ENCODE measurements at places on chromosomes 4 and X. TPM values are rescaled to one million over a fixed set of nuclear protein-coding genes. Genes with fewer than 3 reads are reported as not detected.
A peak's percentile ranks its signal among the peaks of the same experiment; 100 is the strongest.

The CSAG2 gene
- not detected for polyA plus RNA-seq

The PDE5A gene
- 36.8 TPM for polyA plus RNA-seq

The CXorf65 gene
- polyA plus RNA-seq: 0.22 TPM

The GAB1 gene
- polyA plus RNA-seq: 96.1 TPM

The VCX2 gene
- not detected for polyA plus RNA-seq

The PLP1 gene
- polyA plus RNA-seq: 8.3 TPM

The PAGE2B gene
- not detected for polyA plus RNA-seq

The MAGEA6 gene
- polyA plus RNA-seq: not detected

The RPS3A gene
- 5,352 TPM for polyA plus RNA-seq

The ARAP2 gene
- polyA plus RNA-seq: 4.8 TPM

The PPBP gene
- polyA plus RNA-seq: 49.9 TPM

The TLR2 gene
- polyA plus RNA-seq: 31.9 TPM

The FAM184B gene
- polyA plus RNA-seq: 0.28 TPM

The ADH7 gene
- polyA plus RNA-seq: not detected

The SPATA18 gene
- polyA plus RNA-seq: 9.3 TPM

DNA sequence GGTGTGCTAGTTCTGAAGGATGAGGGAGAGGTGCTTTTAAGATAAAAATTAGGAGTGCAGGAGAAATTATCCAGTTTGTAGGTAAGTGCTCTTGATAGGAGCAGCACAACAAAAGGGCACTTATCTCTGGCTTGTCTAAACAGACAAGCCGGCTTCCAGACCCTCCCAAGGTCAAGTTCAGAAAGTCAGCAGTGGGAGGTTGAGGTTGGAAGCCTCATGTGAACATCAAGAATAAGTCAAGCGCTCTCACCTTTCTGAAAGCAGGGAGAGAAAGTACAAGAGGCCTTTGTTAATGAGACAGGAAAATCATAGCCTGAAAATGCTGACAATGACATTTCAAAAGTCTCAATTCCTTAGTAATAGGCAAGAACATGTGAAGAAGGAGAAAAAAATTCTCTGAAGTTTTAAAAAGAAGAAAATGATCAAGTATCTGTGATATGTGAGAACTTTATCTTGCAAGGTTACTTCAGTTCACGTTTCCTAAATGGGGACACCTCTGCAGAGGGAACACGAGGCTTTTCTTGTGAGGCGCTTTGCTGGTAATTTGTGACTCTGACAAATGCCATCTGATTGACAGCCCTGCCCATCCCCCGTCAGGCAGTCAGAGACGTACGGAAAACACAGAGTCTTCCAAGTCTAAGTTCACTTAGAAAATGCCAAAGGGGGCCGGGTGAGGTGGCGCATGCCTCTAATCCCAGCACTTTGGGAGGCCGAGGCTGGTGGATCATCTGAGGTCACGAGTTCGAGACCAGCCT is 62.2 kb downstream of the TIGD2 start:
- no peak for DNase-seq

DNA sequence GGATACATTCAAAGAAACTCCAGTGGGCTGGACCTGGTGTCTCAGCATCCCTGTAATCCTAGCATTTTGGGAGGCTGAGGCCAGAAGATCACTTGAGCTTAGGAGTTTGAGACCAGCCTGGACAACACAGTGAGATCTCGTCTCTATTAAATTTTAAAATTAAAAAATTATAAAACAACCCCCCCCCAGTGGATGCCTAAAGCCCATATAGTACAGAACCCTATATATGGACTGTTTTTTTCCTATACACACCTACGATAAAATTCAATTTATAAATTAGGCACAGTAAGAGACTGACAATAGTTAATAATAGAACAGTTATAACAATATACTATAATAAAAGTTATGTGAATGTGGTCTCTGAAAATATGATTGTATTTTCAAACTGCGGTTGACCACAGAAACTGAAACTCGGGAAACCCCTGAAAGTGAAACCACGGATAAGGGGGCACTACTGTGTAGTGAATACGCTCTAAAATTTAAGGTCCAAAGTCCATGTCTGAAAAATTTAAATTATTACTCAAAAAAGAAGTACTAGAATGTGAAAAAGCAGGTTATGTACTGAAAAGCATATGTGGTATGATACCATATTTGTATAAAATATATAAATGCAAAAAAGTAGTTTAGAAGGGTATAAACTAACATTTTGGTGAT is 2.0 kb downstream of the SMIM14 start:
- DNase-seq: peak; percentile 20

GRCh38 chr4:77821775-77822174 is 2.6 kb upstream of the CNOT6L start:
- DNase-seq: no peak

GRCh38 chr4:43471950-43472349 is 579.4 kb downstream of the GRXCR1 start:
- no peak for DNase-seq

GRCh38 chrX:101450085-101450484 is 35.2 kb upstream of the ARMCX4 start:
- no peak for DNase-seq

DNA sequence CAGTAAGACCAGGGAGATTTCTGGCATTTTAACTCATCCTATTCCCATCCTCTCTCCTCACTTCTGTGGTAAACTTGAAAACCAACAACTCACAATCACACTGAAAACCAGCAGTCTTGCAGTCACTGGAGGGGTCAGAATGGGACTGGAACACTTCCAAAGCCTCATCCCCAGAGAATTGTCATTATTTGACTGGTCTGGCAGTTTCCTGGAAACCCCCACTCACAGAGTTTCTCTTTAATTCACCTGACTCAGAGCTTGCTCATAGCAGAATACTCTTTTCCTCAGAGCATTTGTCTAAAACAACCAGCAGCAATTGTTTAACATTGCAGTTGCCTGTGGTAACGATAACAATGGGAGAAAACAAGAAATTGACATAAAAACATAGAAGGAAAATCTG is 7.3 kb upstream of the RAB9B start:
- DNase-seq: no peak

GRCh38 chr4:150598909-150599308 is 17.0 kb downstream of the MAB21L2 start:
- no peak for DNase-seq

DNA sequence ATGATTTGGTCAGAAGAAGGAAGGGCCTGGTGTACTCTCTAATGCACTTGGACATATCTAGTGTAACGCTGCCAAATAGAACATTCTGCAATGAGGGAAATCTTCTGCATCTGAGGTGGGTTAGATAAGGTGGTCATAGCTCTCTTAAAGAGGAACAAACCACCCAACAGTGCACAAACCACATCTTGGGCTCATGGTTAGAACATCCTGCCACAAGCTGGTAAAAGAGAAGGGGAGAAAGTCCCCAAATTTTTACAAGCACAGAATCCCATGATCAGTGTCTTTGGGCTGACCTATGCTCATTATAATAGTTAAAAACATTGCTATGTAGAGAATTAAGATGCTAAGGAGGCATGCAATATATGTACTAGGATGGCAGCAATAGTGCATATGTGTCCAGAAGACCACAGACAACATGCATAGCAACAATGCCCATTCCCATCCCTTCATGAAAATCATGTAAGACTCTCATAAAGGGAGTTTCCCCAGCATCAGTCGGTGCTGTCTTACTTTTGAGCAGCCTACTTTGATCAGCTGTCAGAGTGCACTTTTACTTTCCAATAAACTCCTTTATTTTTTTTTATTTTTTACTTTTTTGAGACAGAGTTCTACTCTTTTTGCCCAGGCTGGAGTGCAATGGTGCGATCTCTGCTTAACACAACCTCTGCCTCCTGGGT is 99.7 kb upstream of the SLC7A11 start:
- DNase-seq: no peak

- DNase-seq: no peak
Observed at GRCh38 chr4:54726907-54727306, 69.2 kb downstream of the KIT start.

GRCh38 chr4:159090255-159090654 is 12.6 kb upstream of the RAPGEF2 start:
- DNase-seq: no peak

- no peak for DNase-seq
Observed at GRCh38 chrX:42495139-42495538, 282.8 kb downstream of the PPP1R2C start.

DNA sequence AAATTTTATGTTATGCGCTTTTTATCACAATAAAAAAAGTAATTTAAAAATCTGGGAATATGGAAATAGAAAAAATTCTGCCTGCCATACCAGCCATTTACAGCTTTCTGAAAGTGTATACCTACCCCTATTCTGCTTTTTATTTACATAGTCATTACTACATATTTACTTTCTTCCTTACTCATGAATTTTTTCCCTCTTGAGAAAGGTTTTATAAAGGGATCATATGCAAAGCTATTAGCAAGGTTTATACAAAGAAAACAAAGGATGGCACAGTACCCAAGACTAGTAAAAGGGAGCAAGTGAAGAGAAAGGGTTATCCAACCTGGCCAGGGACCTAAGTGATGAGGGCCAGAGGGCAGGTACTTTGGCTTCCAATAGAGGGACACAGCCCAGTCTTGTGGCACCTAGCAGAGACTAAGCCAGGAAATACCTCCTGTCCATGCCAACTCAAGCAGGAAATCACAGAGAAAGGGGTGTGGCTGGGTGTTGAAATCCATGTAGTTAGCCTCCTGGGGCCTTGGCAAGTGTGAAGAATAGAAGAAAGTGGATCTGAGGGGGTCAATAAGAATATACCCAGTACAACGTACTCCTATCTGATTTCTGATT is 207.3 kb upstream of the VEGFC start:
- DNase-seq: no peak

GRCh38 chrX:100681599-100681998 is 37.6 kb downstream of the SRPX2 start:
- no peak for DNase-seq

GRCh38 chr4:166808380-166808779 is 425.9 kb downstream of the SPOCK3 start:
- no peak for DNase-seq

GRCh38 chrX:34300871-34301270 is 168.8 kb upstream of the FAM47A start:
- DNase-seq: peak; percentile 18

GRCh38 chr4:80521438-80521837 is 185.9 kb downstream of the CFAP299 start:
- no peak for DNase-seq

- DNase-seq: no peak
Observed at GRCh38 chrX:8364369-8365141, 100.1 kb upstream of the VCX3B start.

DNA sequence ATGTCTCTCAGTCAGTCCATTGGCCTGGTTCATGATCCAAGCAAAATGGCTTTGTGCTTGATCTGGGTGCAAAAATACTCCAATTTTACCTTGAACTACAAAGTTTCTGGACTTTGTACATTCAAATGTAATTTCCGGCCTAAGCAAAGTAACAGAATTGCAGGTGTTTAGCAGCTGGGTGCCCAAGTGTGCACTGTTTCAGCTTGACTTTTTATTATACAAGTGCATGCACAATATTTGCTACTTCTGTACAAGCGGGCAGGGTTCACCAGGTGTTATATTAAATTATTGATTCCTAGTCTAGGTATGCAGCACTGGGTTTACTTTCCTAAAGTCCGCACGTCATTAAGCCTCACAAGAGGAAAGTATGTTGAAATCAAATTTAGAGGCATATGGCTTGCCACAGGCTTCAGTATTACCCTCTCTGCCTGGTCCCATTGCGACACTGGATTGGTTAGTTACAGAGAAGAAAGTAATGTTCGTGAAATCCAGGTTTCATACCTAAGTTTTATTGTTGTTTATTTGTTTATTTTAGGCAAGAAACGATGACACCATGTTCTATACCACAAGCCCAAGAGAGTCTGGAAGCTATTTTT is 376.9 kb upstream of the CTSO start:
- DNase-seq: no peak

DNA sequence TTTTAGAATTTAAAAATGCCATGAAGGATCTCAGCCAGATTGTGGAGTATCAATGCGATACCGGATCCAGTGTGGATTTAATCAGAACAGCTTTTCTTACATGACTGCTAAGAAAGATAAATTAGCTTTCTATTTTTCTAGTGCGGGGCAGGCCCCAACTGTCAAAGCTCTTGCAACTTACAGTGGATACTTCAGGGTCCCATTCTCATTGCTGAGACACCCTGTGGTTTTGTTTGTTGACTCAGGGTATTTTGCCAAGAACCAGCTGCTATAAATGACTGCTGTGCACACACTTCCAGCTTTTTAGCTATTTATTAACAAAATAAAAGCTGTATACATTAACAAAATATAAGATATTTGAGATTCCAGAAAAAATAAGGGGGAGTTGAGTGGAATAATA is 166.4 kb downstream of the DCLK2 start:
- no peak for DNase-seq

DNA sequence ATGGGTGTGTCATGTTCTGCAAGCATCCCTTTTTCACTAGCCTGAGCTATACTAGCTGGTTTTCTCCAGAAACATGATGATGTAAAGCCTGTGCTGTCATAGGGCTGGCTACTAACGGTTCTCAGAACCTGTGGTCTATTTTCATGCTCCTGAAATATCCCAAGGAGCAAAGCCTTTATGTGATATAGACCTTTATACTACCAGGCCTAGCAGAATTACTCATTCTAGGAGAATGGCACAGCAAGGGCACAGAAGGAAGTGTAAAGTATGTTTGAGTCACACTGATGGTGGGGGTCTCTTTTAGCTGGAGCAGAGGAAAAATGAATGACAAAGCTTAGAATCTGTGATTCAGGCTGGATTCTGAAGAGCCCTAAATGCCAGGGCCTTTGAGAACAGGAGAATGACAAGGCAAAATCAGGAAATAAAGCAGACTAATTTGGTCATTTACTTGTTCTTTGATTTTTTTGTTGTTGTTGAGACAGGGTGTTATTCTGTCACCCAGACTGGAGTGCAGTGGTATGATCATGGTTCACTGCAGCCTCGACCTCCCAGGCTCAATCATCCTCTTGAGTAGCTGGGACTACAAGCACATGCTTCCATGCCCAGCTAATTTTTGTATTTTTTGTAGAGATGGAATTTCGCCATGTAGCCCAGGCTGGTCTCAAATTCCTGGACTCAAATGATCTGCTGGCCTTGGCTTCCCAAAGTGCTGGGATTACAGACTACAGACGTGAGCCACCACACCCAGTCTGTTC is 11.8 kb downstream of the TCEAL1 start:
- DNase-seq: no peak

GRCh38 chr4:38084877-38085711 is 124.9 kb downstream of the PTTG2 start:
- no peak for DNase-seq

DNA sequence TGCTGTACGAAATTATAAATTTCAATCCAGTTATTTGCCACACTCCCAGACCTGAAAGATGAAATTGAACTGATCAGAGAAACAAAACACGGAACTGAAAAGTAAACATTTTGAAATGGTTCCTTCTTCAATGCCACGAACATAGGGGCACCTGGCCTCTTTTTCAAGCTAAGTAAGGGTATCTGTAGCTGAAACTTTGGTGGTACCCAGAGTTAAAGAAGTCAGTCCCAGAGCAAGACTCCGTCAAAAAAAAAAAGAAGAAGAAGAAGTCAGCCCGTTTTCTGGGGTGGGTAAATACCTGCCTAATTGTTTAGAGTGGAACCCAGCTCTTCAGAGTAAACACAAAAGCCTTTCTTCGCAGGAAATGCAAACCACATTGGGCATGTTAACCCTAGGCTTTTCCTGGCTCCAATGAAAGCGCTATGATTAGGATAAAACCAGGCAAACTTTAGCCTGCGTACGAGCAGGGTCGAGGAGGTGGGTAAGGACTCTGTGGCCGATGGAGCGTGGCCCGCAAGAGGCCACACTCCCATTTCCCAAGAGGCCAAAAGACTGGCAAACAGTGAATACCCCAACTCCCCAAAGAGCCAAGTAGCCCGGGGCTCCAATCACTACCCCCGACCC is 1.3 kb downstream of the ANTXR2 start:
- peak; percentile 51 for DNase-seq

GRCh38 chr4:147969573-147970385 is 237.9 kb downstream of the ARHGAP10 start:
- no peak for DNase-seq

GRCh38 chr4:7513671-7514070 is 78.9 kb upstream of the PSAPL1 start:
- DNase-seq: no peak
